ENCODE measurements at places on chromosomes 5 and 9.

- DNase-seq = no peak
Observed at GRCh38 chr9:83533296-83533695, 4.9 kb downstream of the FRMD3 start.

GRCh38 chr9:23663536-23663935 is 162.5 kb downstream of the ELAVL2 start:
- no peak for DNase-seq

DNA sequence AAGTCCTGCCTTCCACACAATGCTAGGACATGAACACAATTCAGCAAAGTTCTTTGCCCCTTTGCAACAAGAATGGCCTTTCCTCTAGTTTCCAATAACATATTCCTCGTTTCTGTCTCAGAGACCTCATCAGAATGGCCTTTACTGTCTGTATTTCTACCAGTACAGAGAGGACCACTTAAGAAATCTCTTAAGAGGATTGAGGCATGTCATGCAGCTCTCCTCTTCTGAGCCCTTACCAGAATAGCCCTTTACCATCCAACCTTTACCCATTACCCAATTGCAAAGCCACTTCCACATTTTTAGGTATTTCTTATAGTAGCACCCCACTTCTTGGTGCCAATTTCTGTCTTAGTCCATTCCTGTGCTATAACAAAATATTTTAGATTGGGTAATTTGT is 20.3 kb downstream of the TNPO1 start:
- no peak for DNase-seq

DNA sequence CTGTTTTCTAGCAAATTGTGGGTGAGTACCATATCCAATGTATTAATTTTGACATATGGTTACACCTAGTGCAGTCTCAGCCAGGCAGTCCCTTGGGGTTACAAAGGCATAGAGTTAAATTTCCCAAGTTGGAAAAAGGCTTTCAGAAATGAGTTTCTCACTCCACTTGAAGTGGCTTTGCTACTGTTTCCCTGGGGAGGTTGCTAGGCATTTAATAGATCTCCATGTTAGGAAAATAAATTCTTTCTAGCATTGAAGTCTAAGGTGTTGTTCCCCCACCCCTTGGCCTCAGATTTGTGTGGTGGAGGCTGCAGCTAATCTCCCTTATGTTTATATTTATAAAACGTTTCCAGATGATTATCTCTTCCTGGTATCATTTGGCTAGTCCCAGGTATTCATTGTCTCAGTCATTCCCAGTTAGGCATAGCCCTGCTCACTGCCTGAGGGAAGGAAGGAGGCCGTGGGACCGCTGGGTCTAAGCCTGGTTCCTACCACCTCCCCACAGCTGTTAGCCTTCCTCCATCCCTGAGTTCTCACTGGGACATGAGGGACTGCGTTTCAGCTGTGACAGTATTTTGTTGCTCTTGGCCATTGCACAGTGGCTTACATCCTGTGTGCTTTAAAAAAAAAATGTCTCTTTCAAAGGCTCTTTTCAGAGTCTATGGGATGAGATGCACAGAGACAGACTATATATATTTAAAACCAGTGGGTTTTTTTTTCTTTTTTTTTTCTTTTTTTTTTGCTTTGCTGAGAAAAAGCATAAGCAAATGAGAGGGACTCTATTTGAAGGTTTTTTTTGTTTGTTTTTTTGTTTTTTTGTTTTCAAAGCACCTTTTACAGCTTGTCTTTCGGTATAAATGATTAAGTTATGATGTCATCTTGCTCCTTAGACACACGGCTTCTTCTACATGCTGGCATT is 121.5 kb downstream of the MAST4 start:
- DNase-seq = no peak

DNA sequence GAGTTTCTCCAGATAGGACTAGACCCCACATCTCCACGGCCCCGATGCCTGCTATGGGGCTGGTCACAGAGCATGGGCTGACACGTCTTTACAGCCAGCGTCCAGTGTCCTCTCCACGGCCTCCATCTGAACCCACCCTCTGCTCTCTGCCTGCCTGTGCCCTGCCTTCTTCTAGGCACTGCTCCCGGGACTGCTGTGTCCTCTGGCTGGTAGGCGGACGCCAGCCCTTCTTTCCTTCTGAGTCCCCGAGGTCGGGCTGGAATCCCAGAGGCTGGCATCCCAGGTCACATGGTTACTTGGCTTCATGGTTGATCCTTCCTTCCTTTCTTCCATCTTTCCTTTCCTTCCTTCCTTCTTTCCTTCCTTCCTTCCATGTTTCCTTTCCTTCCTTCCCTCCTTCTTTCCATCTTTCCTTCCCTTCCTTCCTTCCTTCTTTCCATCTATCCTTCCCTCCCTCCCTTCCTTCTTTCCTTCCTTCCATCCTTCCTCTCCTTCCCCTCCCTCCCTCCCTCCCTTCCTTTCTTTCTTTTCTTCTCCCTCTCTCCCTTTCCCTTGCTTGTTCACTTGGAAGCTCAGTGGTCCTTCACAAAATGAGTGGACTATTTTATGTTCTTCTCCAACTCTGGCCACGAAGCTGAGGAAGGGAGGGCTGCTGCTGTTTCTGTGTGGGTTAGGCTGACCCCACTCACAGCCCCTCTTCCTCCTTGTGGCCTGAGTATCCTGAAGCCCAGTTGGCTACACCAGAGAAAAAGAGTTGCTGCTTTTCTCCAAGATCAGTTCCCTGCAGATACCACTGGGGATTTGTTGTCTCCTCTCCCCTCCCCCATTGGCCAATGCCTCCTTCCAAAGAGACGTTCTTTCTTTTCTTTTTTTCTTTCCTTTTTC is 66.8 kb upstream of the NEURL1B start:
- DNase-seq = no peak

DNA sequence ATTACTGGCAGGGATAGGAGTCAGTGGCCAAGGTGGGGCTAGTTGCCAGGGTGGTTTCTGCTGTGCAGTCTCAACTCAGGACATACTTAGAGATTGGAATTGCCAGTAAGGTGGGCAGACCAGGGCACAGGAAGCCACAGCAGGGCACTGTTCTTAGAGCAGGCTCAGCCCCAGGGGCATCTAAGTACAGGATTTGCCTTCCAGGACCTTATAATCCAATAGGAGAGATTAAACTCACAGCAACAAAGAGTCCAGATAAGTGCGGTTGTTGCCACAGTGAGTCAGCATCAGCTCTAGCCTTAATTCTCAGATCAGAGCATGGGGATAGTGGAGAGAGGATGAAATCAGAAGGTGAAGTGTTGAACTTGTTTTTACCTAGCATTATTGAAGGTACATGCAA is 265.8 kb upstream of the TRPC7 start:
- no peak for DNase-seq

GRCh38 chr5:120260651-120261050 is 203.4 kb upstream of the PRR16 start:
- no peak for DNase-seq

DNA sequence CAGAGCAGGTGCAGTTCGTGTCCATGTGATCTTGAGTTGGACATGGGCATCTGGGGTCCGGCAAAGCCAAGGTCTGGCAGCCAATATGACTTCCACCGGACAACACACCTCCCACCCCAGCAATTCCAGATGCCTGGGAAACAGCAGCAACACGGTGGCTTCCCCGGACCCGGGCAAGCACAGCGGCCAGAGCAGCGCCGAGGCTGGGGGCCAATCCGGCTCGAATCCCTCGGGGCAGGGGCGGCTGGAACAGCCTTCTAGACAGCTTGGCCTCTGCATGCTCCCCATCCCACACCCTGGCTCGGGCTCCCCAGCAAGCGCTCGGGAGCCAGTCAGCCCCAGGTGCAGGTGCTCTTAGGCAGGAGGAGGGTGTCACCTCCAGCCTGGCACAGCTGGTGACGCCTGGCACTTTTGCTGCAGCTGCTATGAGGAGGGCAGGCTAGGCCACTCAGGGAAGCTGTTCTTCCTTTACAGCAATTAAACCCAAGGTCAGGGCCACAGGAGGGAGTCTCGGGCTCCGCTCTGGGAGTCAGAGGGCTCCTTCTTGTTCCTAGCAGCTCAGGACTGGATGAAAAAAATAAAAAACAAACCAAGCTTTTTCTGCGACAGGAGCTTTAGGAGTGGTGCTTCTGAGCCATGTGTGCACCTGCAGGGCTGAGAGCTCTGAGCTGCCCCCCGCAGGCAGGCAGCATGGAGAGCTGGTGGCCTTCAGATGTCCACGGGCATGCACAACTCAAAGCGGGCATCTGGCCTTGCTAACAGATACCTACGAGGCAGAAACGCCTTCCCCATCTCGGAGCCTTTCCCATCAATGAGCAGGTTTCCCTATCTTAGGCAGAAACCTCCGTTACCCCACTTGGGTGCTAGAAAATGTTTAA is 28.2 kb downstream of the DBH start:
- peak; percentile 35 for DNase-seq

GRCh38 chr5:35487233-35488025 is 130.2 kb upstream of the SPEF2 start:
- DNase-seq = no peak

DNA sequence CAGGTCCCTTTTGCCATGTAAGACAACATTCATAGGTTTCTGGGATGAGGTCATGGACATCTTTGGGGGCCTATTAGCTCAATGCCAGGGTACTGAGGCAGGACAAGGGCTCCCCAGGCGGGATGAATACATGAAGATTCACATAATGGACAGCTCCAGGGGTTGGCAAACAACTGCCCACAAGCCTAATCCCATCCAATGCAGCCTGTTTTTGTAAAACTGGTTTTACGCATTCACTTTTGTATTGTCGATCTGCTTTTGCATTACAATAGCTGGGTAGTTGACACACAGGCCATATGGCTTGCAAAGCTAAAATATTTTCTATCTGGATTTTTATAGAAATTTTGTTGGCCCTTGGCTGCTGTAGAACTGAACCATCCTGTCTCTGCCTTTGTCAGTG is 248.5 kb upstream of the PANK3 start:
- DNase-seq = no peak

DNA sequence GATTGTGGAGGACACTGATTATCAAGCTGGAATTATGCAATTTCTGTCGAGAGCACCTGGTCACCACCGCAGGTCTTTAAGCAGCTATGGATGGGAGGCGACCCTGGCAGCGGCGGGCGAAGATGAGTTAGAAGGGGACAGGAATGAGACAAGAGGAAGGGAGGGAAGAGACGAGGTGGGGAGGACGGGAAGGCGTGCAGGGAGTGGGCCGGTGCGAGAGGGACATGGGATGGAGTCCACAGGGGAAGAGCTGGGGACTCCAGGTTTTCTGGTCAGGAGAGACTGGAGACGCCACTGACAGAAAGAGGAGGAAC is 192.3 kb downstream of the MELK start:
- no peak for DNase-seq

DNA sequence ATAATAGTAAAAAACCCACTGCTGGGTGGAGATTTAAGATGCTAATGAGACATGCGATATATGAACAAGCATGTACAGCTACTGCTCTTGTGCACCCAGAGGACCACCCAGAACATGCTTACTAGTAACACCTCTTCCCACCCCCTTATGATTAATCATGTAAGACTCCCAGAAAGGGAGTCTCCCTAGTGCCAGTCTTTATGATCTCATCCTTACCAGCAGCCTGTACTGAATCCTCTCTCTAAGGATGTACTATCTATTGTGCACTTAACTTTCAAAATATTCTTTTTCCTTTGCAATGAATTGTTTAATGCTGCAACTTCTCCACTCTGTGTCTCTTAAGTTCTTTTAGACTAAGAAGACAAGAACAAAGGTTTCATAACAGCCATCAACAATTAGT is 9.1 kb upstream of the MAT2B start:
- no peak for DNase-seq
